CD4-positive, alpha-beta T cell treated with Interleukin-17A for 1 hour (primary cell): ENCODE measurements at places on chromosomes 7 and 10.

GRCh38 chr10:5509236-5509635, 9.9 kb upstream of the CALML5 start:
- no peak for DNase-seq

- DNase-seq, result no peak
Measured at GRCh38 chr10:123655751-123656150, 10.4 kb upstream of the GPR26 start.

DNA sequence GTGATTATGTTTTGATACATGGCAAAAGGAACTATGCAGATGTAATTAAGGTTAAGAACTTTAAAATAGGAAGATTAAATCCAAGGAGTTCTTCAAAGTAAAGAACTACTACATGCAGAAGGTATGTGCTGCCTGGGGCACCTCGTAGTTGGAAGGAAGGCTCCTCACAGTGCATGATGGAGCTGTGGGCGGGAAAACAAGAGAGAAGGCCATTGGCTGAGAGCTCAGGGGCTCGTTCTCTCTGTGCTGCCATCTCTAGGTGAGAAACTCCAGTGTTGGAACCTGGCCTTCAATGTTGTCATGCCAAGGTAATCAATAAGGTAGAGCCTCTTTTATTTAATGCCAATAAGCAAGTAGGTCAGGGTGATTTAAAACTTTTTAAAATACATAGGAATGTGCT, 391.4 kb upstream of the ETV1 start:
- no peak for DNase-seq

DNA sequence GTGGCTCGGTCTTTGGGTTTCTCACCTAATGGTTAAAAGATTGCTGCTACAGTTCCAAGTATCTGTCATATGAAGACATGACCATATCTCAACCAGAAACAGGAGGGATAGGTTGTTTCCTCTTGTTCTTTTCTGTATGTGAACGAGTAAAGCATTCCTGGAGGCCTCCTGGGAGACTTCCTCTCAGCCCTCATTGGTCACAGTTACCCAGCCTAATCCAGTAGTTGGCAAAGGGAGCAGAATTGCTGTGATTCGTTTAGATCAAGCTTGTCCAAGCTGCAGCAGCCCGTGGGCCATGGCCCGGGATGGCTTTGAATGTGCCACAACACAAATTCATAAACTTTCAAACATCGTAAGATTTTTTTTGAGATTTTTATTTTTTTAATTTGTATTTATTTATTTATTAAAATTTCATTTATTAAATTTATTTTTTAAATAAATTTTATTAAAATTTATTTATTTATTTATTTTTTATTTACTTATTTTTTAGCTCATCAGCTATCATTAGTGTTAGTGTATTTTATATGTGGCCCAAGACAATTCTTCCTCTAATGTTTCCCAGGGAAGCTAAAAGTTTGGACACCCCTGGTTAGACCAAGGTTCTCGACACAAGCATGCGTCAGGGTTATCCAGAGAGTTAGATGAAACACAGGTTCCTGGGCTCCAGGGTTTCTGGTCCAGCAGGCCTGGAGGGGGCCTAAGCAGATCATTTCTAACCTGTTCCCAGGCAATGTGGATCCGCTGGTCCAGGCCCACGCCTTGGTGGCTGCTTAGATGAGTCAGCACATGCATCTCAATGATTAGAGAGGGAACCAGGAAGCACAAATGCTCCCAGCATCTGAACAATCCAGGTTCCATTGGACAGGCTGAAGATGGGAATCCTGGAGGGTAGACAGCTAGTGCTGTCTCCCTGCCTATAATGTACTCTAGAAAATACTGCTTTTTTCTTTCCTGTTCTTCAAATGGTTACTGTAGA, 25.6 kb downstream of the CDC123 start:
- no peak for DNase-seq
